ENCODE measurements at places on chromosomes 4 and X.

DNA sequence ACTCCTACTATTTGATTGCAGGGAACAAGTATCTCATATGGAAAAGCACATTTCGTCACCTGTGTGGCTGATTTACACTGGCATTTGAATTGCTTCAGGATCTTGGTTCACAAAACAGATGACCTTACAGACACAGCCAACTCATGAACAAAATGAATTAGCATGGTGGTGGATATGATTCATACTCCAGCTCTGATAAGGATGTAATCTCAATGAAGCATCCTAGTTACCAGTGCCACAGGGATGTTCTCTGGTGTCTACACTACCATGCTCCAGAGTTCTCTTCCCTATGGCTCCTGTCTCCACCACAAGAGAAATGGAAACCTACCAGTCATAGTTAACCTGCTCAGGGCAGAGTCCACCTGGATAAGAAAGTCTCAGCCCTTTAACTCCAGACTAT lies 40.7 kb downstream of the TEC start:
- no peak for DNase-seq

DNA sequence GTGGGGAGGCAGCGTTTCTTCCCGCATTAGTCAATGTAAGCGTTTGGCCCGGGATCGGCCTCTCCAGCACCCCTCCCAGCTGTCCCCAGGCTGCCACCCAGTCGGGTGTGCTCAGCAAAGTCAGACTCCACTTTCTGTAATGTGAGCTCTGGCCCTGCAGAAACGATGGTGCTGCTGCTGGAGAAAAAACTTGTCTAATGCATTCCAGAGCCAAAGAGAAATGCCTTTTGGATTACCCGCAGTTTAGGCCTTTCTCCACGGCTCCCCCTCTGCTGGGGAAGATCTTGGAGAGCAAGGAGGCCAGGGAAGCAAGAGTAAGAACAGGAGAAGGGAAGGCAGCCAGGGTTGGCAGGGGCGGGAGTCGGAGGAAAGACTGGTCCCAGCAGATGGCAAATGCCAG lies 55.2 kb downstream of the ELF4 start:
- DNase-seq: no peak

DNA sequence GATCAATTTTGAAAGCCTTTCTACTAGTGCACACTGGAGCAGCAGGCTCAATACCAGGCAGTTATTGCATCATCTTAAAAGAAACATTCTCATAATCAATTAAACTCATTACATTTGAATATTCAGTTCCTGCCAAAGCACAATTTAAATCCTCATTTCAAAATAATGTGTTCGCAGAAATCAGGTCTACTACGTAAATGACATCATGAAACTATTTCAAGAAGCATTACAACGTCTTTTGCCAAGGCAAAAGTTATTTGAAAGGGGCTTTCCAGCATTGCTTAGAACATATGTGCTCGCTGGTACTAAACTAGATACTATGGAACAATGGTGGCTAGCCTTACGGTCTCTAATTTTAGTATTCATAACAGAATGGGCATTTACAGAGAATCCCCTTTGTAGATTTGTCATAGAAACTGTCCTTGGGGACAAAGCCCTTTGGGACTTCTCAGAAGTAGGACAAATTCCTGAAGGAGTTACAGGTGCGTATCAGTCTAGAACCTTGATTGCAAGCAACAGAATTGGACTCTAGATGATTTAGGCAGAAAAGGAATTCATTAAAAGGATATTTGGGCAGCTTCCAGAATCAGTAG lies 27.6 kb upstream of the HUWE1 start:
- DNase-seq: peak; percentile 69

GRCh38 chr4:7206911-7207567 lies 14.7 kb downstream of the SORCS2 start:
- DNase-seq: no peak

DNA sequence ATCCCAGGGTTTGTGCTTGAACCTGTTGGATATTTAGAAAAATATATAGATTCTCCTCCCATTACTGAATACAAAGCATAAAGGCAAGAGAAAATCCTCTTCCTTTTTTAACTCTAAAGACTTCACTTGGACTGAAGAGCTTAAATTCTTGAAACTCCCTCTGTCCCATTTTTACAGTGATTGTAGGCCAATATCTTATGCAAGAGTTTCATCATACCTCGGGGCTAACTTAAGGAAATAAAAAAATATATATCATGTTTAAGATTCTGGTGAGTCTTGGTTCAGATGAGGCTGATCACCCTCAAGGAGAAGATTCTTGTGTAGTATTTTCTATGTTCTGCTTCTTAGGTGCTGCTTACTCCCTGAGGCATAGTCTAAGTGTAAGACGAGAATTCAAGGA lies 1449.6 kb downstream of the C4orf33 start:
- DNase-seq: no peak

- no peak for DNase-seq
Measured at GRCh38 chrX:36510736-36511135, 497.4 kb upstream of the FAM47C start.

GRCh38 chr4:109649872-109650271 lies 53.4 kb downstream of the CASP6 start:
- peak; percentile 81 for DNase-seq

DNA sequence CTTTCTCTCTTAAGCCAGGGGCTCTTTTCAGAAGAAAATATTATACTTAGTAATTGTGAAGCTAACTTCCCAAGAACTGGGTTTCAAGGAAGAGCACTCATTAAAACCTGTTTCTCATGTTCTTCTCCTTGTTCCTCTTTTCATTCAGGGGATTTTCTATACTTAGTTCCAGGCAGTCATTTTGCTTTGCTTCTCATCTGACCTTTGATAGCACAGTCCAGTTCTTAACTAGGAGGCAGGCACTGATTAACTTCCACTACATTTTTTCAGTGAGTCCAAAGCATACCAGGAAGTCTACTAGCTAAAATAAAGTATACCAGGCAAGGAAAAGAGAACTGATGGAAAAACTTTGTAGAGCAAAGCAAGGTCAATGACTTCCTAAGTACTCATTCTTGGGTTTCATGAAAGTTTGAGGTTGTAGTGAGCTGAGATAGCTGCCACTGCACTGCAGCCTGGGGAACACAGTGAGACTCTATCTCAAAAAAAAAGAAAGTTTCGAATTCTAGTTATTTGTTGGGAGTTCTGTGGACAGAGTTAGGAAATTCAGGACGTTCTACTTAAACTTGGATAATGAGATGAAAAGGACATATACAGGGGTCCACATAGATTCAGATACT lies 190.1 kb upstream of the HS3ST1 start:
- no peak for DNase-seq

- DNase-seq: no peak
Measured at GRCh38 chr4:158214856-158215255, 4.6 kb downstream of the TMEM144 start.

DNA sequence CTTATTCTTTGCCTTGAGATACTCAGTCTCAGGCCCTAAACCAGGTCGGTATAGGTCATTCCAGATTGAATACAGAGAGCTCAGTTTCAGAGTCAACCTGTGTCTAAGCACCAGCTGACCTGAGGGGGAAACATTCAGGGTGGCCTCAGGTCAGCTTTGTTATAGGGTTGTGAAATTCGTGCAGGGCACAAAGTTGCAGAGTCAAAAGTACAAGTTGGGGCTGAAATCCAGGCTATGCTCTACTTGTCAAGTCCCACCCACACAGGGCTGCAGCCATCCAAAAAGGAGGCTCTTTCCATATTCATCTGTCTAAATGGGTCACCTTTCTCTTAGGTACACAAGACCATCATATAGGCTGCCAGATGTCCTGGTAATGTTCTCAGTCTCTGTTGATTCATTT lies 89.7 kb downstream of the ITIH6 start:
- no peak for DNase-seq

DNA sequence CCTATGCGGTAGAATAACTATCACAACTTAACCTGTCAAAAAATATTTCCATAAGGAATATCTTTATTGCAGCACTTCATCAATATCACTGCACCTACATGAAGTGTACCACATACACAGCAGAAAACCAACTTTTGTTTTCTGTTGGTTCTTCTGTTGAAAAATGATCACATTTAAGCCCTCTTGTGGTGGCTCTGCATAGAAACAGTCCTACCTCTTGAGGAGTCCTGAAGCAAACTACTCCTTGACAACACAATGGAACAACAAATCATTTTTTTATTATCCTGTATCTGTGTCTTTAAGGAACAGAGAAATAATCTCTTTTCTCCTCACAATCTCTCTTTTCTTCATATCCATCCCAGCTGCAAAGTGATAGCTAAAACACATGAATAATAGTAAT lies 39.8 kb upstream of the ATOH1 start:
- DNase-seq: no peak

- no peak for DNase-seq
Measured at GRCh38 chr4:125735102-125735501, 420.3 kb downstream of the FAT4 start.

GRCh38 chr4:75169427-75169826 lies 236.5 kb downstream of the PARM1 start:
- DNase-seq: no peak

DNA sequence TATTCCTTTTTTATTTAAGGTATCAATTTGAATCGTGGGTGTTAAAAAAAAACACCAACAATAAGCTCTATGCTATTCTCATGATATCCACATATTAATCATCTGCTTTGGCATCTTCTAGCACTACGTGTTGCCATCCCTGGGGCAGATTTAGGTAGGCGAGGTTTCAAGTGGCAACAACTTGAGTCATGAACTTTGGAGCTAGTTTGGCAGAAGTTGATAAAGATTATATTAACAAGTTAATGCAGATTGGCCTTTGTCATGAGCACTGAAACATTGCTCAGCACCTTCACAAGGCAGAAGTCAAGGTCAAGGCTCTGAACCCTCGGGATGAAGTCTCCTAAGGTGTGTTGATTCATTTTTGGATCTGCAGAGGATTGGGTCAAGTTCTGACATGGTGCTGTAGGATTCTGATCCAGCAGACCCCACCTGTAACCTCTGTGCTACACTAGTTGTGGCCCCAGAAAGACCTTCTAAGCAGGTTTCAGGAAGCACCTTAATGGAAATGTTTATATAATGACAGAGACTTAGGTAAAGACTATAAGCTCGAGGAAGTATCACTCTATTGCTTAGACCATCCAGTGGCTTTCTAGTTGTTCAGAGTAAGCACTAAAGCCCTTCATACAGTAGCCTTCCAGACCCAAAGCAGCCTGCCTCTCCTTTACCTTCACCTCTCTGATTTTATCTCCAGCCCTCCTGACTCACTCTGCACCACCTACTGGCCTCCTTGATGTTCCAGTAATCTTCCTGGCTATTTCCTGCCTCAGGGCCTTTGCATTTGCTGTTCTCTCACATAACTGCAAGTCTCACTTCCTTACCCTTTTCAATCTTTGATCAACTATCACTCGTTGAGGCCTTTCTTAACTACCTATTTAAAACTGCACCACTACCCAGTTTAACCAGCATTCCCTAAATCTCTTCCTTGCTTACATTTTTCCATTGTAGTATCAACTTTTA lies 117.0 kb upstream of the SLC4A4 start:
- no peak for DNase-seq

DNA sequence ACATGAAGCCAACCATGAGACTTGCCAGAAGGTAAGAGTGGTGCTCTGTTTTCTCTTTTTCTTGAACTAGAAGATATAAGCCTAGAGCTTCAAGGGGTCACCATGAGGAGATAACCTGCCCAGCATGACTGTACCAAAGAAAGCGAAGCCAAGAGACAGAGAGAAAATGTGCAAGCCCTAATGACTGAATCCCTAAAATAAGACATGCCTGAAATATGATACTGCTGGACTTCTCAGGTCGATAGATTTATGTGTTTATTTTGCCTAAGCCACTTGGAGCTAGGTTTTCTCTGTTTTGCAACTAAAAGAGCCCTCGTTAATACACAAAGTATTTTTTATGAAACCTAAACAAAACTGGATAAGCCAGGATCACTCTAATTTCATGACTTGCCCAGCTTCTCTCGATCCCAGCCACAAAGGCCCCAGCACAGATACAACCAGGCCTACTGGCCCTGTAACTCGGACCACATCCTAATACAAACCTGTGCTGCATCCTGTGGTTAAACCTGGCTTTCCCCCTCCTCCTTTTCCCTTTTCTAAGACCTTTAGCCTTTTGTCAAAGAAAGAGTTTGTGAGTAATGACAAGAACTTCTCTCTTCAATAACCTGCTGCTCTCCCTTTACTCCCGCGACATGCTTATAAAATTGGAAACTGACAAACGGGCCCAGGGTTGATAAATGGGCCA lies 185.8 kb downstream of the APBB2 start:
- no peak for DNase-seq

GRCh38 chrX:11111947-11112346 lies 815 bp downstream of the HCCS start:
- DNase-seq: no peak

DNA sequence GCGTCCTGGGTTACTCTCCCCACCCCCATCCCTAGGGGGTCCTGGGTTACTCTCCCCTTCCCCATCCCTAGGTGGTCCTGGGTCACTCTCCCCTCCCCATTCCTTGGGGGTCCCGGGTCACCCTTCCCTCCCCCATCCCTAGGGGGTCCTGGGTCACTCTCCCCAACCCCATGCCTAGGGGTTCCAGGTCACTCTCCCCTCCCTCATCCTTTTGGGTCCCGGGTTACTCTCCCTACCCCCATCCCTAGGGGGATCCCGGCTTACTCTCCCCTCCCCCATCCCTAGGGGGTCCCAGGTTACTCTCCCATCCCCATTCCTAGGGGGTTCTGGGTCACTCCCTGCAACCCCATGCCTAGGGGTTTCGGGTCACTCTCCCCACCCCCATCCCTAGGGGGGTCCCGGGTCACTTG lies 1.5 kb downstream of the ASMTL start:
- DNase-seq: no peak

DNA sequence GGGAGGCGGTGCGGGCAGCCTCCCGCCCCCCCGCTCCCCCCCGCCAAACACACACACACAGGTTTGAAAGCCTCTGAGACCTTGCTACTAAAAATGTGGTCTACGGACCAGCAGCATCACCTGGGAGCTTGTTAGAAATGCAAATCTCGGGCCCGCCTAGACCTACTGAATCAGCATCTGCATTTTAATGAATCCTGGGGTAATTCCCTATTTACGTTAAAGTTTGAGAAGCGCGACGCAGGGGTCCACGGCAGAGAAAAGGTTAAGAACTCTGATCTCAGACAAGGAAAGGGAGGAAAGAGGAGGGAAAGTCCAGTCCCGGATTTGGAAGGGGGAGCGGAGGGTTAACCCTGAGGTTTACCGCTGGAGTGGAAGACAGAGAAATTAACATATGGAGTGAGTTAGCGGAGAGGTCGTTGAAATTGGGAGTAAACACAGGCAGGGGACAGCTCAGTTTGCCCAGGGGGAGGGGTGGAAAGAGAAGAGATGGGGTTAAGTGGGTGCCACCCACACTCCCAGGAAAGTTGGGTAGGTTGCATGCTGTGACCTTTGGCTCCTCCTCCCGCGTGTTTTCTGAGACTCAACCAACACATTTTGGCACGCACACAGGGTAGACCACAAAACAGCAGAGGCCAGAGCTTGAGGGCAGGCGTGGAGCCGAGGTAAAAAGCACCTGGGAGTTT lies 483.6 kb downstream of the BCOR start:
- DNase-seq: peak; percentile 17

DNA sequence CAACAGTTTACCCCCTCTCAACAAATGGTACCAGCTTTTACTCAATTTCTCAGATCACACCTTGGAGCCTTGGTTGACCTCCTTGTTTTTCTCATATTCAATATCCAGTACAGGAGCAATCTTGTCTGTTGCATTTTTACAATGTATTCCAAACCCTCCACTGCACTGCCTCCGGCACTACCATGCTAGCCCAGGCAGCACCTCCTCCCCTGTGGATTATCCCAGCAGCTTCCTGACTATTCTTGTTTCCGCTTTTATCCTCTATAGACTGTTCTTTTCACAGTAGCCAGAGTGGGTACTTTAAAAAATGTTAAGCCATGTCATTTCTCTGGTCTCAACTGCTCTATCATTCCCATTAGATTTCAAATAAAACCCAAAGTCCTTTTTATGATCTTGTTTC lies 253.4 kb upstream of the GPRIN3 start:
- DNase-seq: no peak

- DNase-seq: no peak
Measured at GRCh38 chr4:139773560-139774318, 108.1 kb downstream of the MGST2 start.
